ENCODE measurements at places on chromosomes 3 and 15.

DNA sequence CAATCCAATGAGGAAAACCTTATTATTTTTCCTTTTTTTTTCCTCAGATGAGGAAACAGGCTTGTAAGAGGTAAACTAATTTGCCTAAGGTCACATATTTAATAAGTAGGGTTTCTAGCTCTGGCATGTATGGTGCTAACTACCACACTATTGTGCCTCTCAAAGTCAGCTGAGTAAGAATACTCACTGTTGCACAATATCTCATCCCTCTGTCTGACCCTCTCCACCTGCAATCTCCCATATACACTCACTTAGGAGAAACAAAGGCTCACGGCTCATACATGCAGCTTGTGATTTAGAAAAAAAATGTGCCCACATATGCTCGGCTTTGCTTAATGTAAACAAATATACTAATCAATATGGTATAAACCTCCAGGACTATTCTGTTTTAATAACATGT, 10.4 kb upstream of the ARIH1 start:
- no peak for DNase-seq

DNA sequence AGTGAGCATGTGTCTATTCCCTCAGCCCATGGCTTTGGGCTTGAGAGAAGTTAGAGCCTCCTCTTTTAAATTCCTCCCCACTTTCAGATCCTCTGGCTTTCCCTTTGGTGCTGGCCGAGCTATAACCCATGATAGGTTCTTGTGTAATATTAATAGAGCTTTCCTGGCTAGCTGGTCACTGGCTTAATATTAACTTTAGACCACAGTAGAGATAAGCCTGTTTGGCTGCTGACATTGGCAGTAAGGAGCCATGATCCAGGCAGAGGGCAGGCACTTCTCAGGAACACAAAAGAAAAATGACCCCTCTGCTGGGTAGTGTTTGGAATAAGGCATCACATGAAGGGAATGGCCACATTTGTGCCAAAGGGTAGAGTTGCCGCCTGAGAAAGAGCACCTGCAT, 65.4 kb upstream of the UMPS start:
- no peak for DNase-seq

DNA sequence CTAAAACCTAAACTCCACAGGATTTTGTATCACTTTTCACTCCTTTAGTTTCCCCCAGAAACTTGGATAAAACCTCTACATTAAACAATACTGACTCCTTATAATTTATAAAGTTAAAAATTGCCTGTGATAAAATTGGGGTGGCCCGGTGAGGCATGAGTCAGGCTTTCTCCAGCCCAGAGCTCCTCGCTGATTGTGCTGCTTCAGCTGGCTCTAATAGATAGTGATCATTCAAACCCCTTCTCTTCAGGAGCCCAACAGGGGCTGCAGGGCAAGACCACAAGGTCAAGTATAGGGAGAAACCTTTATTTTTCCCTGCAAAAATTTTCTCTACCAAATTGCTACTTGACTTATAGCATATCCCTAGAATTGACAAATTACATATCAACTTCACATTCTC, 308.2 kb downstream of the PLCL2 start:
- no peak for DNase-seq

- DNase-seq: no peak
These were observed 20.2 kb downstream of the MAGEF1 start for GRCh38 chr3:184691397-184692231.

DNA sequence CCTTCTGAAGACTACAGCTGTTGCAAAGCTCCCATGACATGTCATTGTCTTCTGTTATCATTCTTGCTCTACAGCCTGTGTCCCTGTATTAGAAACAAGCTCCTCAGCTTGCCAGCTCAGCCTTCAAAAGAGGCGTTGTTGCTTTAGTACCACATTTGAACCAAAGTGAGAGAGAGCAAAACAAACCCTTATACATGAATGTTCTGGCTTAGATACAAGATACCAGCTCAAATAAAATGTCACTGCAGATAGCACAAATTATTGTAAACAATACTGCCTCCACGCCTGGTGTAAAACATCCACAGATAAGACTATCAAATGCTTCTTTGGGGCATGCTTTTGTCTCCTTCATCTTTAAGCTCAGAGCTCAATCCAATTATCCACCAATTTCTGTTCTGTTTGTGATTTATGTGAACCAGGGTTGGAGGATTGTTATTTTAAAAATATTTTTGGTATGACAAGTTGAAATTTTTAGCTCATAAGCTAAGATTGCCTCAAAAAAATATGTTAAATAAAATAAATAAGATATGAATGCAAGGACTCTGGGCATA, 403.6 kb upstream of the CDIN1 start:
- no peak for DNase-seq

- DNase-seq: no peak
These were observed 82.6 kb downstream of the RPLP1 start for GRCh38 chr15:69535101-69535638.

GRCh38 chr3:55720614-55721013, 233.5 kb upstream of the WNT5A start:
- no peak for DNase-seq

GRCh38 chr15:26376243-26376642, 396.6 kb downstream of the GABRB3 start:
- no peak for DNase-seq

DNA sequence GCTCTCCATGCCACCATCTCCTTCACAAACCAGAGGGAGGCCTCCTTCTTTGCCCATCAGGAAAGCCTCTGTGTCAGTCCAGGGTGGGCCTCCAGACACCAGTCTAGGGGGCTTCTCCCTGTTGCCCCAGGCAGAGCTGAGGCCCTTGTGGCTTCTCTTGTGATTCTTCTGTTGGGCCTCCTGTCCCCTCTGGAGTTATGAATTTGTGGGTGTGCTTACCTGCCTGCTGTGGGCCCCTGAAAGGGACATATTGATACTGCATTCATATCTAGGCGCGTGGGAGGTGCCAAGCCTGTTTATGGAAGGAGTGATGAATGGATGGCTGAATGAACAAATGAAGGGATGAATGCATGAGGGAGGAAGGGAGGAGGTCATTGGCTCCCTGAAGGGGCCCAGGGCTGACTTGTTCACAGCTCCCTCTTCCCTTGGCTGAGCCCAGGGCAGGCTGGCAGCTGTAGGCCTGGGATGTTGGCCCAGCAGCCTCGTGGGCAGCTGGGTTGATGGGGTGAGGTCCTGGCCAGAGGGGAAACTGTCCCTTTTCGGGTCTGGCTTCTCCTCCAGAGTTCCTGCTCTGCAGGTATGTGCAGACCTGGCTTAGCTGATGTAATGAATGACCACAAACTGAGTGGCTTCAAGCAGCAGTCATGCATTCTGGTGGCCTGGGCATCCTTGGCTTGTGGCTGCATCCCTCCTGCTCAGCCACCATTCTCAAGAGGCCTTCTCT, 195.4 kb downstream of the GOLGA6L6 start:
- no peak for DNase-seq

- no peak for DNase-seq
These were observed 276.7 kb downstream of the SLC9A9 start for GRCh38 chr3:143571548-143571947.

- no peak for DNase-seq
These were observed 2.3 kb upstream of the TLE3 start for GRCh38 chr15:70099967-70100473.

GRCh38 chr3:29429055-29429679, 148.3 kb downstream of the RBMS3 start:
- DNase-seq: no peak

- DNase-seq: no peak
These were observed 4.4 kb upstream of the RPL32 start for GRCh38 chr3:12845811-12846210.

- no peak for DNase-seq
These were observed 202.3 kb upstream of the PROK2 start for GRCh38 chr3:71987089-71987735.

GRCh38 chr3:171851660-171852058, 8.5 kb downstream of the TMEM212 start:
- DNase-seq: no peak

- no peak for DNase-seq
These were observed 105.5 kb downstream of the PYDC2 start for GRCh38 chr3:191566469-191566868.

DNA sequence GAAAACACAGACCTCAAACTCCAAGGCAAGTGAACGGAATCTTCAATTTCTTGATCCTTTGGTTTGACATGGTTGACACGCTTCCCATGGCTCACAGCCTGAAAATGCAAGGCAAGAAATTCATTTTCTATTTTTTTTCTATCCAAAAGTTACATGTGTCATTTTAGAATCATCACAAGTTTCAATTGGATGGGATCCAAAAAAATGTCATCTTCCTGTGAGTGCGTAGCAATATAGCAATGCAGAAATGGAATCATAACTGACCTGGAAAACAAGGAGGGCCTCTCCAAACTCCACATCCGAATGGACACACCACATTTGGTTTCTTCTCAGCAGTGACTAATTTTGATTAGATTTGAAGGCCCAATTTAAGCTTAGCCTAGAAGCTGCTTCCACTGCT, 175.8 kb upstream of the ATP11B start:
- no peak for DNase-seq

DNA sequence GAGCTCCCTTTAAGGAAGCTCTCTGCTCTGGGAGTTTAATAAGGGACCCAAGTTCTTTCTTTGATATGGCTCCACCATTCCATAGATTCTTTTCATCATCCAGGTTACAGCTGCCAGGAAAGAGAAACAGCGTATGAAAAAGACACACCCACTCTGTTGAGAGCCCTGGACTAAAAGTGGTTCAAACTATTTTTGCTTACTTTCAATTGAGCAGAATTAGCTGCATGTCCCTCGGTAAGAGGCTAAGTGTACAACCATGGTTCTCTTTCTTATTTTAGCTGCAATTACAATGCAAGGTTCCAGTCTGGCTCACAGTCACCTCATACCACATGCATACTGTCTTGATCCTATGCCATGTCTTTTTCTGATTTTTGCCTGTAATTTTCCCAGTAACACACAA, 1288.3 kb downstream of the NSUN3 start:
- no peak for DNase-seq

DNA sequence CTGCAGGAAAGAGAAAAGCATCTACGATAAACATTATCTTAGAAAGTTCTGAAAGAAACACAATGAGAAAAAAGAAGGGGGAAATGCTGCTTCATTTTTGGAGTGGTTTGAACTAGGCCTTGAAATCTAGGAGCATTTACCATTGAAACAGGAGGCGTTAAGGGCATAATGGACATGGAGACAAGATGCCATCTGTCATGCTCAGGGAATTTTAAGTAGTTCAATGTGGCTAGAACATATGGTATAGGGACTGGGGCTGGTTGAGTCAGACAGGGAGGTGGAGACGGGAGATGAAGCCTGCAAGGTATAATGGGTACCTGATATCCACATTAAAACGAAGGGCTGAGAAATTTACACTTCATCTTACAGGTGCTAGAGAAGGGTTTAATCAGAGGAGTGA, 10.4 kb upstream of the PLAAT1 start:
- DNase-seq: no peak

- no peak for DNase-seq
These were observed 111.1 kb upstream of the ABI3BP start for GRCh38 chr3:101104321-101104720.

DNA sequence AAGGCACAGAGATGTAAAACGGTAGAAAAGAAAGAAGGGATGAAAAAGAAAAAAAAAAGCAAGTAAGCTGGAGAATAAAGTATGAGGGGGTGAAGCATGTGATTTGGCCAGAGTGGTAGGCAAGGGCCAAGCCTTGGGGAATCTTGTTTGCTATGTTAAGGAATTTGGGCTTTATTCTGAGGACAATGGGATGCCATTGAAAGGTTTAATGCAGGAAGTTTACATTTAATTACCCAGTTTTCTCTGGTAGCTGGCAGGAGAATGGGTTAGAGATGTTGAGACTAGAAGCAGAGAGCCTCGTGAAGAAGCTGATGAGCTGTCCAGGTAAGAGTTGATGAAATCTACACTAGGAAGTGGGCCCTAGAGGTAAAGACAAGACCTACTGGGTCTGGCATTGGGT, 455.9 kb downstream of the PDCD6IP start:
- DNase-seq: no peak

DNA sequence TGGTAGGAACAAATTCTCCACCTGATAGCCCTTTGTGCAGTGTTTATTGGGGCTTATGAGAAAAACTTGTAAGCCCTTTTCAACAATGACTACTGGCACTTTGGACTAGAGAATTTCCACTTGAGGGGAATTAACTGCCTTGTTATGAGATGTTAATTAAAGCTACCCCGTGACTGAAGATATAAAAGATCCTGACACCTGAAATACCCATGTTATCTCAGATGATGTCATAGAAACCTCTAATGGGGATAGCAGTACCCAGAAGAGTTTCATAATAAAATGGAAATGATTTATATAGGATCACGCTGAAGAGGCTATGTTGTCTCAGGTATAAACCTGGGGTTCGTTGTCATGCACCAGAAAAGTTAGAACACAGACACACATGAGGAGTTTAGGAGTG, 14.5 kb upstream of the STAC start:
- no peak for DNase-seq

DNA sequence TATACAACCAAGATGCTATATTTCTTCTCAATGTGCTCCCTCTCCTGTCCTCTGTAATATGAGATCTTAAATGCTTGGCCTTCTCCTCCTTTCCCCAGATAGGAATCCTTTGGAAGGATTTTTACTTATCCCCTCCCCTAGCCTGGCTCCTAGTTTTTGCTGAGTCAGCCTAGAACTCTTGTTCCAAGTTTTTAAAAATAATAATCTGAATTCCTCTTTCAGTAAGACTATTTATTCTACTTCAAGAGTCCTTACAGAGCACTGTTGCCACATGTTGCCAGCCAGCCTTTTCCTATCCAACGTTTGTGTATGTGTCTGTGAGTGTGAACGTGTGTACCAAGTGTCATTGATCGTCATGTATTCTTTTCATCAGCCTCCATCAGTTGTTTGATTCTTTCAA, 11.0 kb upstream of the KCNMB2 start:
- no peak for DNase-seq

DNA sequence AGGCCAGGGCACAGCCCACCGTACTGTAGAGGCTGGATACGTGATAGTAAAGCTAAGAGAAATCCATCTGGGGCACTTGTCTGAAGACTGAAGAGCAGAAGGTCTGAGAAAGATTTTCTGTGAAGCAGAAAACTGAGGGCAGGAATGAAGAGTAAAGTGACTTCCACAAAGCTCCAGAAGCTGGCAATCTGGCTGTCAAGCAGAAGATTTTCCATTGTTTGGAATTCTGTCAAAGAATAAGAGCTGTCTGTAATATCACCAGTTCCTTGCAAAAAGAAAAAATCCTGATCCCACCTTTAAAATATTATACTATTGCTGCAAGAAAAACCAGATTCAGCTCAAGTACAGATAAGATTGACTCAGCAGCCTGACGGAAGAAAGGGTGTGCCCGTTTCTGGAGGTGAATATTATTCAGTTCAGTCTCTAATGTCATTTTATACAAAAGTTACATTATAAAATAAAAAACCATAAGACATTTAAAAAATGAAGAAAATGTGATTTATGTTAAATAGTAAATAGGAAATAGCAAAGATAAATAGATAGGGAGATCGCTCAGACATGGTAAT, 550.4 kb upstream of the SGO1 start:
- no peak for DNase-seq

- DNase-seq: no peak
These were observed 140.4 kb downstream of the NEK10 start for GRCh38 chr3:27228805-27229204.

- DNase-seq: no peak
These were observed 156.0 kb downstream of the NAALADL2 start for GRCh38 chr3:175015056-175015635.

All from stimulated activated CD8-positive, alpha-beta memory T cell treated with anti-CD3 and anti-CD28 coated beads, Interleukin-4, amount 100 ng/mL, for 1 hour (primary cell).